Left renal pelvis (tissue), 4 donors: ENCODE measurements at places on chromosomes 1 and 21. TPM values are rescaled to one million over a fixed set of nuclear protein-coding genes. Genes with fewer than 3 reads are reported as not detected.
A peak's percentile ranks its signal among the peaks of the same experiment; 100 is the strongest.

DNA sequence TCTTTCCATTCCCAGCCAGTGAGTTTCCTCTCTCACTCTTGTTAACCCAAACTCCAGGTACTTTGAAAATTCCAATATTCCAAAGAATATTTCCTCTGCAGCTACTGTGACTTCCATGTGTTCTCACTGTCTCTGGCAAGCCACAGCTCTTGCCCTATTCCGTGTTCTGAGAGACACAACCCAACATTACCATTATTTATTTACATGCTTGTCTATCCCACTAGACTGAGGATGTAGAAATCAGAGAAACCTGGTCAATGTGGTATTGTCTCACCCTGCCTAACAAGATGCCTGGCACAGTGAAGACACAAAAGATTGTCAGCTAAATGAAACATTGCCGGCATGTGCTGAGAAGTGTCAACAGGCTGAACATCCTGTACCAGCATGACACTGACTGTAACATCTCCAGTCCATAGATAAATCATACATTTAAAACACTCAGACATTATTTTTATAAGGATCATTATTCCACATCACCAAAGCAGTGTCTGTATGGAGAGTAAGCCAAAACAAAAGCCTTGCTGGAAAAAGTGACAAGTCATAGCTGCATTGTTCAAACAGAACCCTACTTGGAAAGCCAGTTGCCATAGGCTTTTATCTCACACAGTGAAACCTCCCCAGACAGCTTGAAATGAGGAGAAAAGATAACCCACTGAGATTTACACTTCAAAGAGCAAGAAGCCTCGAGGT is 72.3 kb downstream of the SIPA1L2 start:
- DNase-seq: no peak

LYPD8 gene
- not detected for polyA plus RNA-seq

GRCh38 chr1:89540406-89540970 is 15.9 kb downstream of the LRRC8B start:
- no peak for DNase-seq

- DNase-seq: no peak
Observed at GRCh38 chr1:172679000-172679772, 20.3 kb downstream of the FASLG start.

DNA sequence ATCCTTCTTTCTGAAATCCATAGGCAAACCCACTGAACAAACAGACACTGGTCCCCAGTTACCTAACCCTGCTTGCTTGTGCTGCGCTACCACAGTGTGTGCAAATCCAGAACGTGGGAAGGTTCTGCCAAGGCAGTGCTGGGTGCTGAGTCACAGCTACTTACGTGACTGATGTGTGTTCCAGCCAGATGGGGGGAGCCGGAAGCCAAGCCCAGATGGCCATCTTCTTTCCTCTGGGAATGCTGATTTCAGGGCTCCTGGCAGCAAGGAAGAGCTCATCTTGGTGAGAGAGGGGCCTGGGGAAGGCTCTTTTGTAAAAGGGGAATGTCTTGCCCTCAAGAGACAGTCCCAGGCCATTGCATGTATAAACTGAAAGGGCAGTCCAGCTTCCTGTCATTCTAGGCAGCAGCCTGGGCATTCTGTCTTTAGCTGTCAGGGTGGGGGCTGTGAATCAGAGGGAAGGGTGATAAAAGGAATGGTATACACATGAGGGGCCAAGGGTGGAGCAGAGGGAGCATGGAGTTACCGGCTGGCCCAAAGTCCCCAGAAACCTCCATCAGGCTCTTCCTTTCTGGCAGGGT is 54.1 kb downstream of the CD46 start:
- DNase-seq: no peak

- no peak for DNase-seq
Observed at GRCh38 chr1:26317612-26318337, at the start of gene CD52. TSS of gene CD52 (plus strand) at chr1:26317958. CDS start at chr1:26318018, 60 bp downstream.

DNA sequence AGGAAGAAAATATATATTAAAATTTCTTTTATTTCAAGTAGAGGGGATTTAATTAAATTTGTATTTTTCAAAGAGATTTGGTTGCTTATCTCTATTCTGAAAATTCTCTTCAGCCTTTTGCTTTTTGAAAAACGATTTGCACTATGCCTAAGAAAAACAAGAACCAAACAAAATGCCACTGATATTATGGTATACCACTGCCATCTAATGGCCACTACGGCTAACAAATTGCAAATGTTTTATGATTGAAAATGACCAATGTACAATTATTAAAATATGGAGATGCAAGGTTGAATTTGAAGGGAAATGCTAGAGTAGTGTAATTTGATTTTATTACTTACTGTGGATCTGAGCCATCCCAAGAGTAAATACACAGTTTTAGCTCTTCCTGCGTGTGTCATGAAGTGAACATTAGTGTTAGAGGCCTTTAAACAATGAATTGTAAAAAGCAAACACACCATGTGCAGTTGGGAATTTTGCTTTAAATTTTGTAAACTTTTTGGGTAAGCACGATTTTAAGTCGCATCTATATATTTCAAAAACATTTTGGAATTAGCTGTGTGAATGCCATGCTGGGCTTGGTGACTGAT is 137.4 kb upstream of the USP25 start:
- DNase-seq: peak; percentile 33

GRCh38 chr21:45591619-45592207 is 49.5 kb upstream of the SLC19A1 start:
- DNase-seq: no peak

SLC16A4 gene
- 84.8 TPM for polyA plus RNA-seq

- DNase-seq: no peak
Observed at GRCh38 chr1:36606641-36607262, 124.0 kb upstream of the CSF3R start.

DNA sequence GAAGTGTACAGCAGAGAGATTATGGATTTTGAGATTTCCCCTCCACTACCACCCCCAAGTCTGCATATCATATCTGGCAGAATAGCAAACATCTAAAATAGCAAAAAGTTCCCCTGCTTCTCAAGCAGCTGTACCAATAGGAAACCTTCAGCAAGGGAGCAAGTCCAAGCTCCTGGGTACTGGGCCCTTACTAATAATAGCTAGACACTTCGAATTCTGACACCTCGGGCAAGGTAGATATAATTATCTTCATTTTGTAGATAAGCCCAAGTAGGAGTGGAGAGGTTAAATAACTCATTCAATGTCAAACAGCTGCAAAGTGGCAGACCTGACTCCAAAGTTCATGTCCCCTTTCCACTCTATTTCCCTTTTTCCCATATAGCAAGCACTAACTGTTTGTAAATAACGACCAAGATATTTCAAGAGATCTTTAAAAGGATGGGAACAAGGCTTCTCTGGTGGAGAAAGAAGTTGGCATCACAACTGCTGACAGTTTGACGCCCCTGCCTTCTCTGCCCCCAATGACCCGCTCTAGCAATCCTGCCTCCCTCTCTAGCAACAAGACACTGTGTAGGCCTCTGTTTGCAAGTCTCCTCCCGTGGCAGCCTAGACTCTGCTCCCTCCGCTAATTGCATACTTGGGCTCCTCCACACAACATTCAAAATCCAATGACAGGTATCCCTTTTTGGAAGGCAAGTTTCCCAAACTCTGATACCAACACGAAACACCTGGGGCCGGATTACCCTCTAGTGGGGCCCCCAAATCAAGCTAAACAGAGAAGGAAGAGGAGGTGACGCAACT is 18.7 kb upstream of the ADAR start:
- DNase-seq: no peak

DNA sequence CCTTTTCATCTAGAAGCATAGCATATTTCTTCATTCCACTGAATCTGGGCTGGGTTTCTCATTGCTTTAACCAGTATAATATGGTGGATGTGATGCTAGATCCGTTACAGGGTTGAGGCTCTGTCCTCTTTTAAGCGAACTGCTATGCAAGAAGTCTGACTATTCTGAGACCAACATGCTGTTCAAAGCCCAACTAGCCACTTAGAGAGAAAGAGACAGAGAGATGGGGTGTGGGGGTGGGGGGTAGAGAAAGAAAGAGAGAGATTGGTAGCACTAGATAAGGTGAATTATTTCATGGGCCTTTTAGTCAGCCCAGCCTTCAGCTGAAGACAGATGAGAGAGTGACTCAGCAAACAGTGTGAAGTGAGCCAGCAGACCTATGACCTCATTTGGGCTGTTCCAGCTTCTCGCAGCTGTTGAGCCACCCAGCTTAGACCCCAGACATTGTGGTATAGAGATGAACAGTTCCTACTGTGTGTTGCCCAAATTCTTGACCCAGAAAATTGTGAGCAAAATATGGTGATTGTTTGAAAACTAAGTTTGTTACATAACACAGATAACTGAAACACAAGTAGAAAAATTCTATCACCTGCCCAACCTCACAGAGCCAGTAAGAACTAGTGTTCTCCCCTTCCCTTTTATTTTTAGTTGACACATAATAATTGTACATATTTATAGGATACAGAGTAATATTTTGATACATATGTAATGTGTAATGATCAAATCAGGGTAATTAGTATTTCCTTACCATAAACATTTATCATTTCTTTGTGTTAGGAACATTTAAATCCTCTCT is 40.7 kb upstream of the PRKACB start:
- DNase-seq: no peak

DNA sequence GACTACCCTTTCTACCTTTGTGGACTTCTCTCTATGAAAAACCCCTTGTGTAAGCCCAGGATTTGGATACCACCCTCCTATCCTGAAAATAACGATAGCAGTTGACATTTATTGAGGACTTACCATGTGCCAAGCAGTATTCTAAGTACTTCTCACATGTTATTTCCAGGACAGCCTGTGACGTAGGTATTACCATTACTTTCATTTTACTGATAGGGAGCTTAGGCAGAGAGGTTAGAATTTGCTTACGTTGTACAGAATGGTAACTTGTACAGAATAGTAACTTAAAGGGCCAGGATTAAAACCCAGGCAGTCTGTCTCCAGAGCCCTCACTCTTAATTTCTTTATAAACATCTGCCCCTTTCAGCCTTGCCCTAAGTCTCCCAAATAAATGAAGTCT is 138.3 kb downstream of the NTMT2 start:
- no peak for DNase-seq
